ENCODE measurements at places on chromosomes 4 and X. TPM values are rescaled to one million over a fixed set of nuclear protein-coding genes. Genes with fewer than 3 reads are reported as not detected.

Gene NUP62CL
- total RNA-seq, result 4.0 TPM

Gene AVPR2
- not detected for total RNA-seq

Gene PAGE4
- total RNA-seq, result not detected

Gene ARSJ
- total RNA-seq, result 3.1 TPM

Gene ARR3
- not detected for total RNA-seq

Gene ITIH6
- total RNA-seq, result not detected

Gene CHRNA9
- total RNA-seq, result not detected

Gene CLCN4
- total RNA-seq, result 5.7 TPM

Gene ZNF157
- 1.1 TPM for total RNA-seq

Gene SMIM10
- 4.0 TPM for total RNA-seq

Gene SYNPO2
- total RNA-seq, result 22.6 TPM

Gene ENPP6
- 0.38 TPM for total RNA-seq

Gene UGT2A1
- not detected for total RNA-seq

Gene DTHD1
- total RNA-seq, result not detected

Gene STARD8
- total RNA-seq, result 7.1 TPM

Gene SH3RF1
- 20.3 TPM for total RNA-seq

Gene MXRA5
- 131 TPM for total RNA-seq

Gene MORC4
- 22.9 TPM for total RNA-seq

Gene SLITRK4
- 2.1 TPM for total RNA-seq

Gene CA5B
- 24.0 TPM for total RNA-seq

Gene FAT4
- total RNA-seq, result 61.1 TPM

Gene SOX3
- not detected for total RNA-seq

Gene NFXL1
- 25.8 TPM for total RNA-seq

Gene XAGE2
- total RNA-seq, result 23.0 TPM

Gene GALNTL6
- 2.0 TPM for total RNA-seq

Gene XG
- total RNA-seq, result 1.3 TPM

Gene KLKB1
- total RNA-seq, result not detected

Gene CLDN22
- not detected for total RNA-seq

Gene SSX4
- total RNA-seq, result not detected

Gene SAP30
- total RNA-seq, result 16.8 TPM

Gene GAGE2A
- total RNA-seq, result not detected

Gene GATA1
- total RNA-seq, result not detected

Gene CSAG3
- total RNA-seq, result not detected

Gene SPANXD
- 0.82 TPM for total RNA-seq

Gene PNMA5
- total RNA-seq, result not detected

Gene PDCL2
- not detected for total RNA-seq
